ENCODE measurements at places on chromosomes 2 and 18.

- no peak for DNase-seq
Measured at GRCh38 chr2:29155578-29155977, 40.4 kb downstream of the CLIP4 start.

DNA sequence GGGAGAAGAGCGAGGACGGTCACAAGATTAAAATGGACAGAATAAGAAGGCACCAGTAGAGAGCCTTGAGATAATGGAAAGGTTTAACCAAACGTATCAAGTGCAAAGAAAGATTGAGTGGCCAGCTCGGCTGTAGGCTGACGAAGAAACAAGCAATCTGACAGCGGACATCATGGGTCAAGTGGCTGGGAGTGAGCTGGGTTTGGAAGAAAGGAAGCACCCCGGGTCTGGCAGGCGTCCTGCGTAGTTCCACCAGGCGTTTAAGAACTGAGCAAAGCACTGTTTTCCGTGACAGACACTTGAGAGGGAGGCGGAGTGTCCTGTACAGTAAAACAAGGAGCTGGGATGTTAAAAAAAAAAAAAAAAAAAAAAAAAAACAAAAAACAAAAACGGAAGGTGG lies 27.1 kb downstream of the DAPL1 start:
- no peak for DNase-seq

DNA sequence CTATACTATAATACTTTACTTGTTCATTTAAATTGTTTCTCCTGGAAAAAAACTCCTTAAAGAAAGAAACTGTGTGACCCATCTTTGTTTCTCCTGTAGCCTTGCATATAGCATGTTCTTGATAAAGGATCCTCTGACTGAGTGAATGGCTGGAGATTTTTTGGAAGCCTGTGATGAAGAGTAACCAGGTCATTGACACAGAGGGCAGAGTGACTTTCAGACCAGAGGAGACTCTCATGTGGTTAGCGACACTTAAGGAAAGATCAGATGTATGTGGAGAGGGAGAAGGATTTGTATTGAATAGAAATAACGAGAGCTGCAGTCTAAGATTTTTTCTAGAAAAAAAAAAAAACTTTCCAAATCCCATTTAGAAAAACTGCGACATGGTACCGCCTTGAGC lies 85.5 kb downstream of the TRIM43 start:
- no peak for DNase-seq

DNA sequence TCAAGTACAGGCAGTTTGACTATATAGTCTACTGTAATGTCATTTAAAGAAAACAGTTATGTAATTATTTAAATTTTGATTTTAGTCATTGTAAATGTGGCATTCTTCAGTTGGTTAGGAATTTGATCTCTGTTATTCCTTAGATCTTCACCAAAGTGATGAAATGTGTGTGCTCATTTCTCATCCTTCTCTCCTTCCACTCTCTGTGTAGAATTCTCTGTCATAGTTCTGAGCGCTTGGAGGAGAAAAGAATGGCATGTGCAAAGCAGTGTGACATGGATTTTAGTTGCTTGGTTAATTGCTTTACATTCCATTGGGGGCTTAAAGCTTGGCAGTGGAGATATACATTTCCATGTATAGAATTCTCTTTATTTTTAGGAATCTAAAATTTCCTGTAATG lies 14.8 kb downstream of the PIK3C3 start:
- no peak for DNase-seq

GRCh38 chr2:219510512-219511135 lies 3.7 kb upstream of the ASIC4 start:
- DNase-seq, result no peak

DNA sequence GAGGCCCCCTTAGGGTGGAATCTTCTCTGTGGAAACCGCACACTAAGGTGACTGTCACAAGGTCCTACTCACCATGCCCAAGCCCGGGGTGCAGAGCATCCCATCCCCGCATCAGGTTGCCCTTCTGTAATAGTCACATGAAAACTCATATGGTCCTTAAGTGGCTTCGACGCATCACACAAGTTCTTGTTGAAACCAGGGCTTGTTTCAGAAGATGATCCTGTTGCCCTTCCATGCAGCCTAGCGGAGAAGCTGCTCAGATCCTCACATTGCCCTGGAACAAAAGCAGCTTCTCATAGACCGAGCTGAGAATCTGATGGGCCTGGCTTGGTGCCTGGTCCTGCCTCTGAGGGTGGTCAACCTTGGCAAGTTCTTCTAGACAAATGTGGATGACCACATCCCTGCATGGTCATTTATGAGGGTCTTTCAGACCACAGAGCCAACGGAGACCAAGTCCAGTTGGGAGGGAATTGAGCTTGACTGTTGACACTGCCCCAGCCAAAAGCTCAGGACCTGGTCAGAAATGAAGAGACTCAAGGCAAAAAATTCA lies 54.1 kb downstream of the PDCL3 start:
- DNase-seq, result no peak

GRCh38 chr2:212360068-212360460 lies 178.5 kb downstream of the ERBB4 start:
- DNase-seq, result no peak

DNA sequence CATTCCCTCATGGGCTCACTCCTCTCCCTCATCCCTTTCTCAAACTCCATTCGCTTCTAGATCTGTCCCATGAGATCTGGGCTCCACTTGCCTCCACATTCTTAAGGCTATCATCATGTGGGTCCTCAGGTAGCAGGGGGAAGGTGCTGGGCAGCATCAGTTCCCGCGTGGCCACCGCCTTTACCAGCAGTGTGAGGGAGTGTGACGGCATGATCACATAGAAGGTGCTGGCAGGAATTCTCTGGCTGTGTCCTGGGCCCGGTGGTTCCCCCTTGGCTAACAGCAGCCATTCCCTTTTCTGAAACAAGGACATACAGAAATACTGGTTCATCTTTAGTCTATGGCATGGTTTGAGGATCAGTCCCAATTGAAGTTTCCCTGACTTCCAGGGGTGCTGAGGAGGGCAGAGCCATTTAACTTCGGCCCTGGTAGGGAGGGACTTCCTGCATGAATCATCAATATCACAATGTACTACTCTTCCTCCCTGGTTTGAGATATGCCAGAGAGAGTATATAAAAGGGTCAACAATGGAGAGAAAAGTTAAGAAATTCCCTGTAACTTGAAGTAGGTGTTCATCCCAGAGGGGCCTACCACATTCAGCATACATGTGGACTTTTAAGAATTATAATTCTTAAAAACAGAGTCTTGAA lies 7.7 kb downstream of the DOK1 start:
- DNase-seq, result no peak

GRCh38 chr2:177044671-177045070 lies 167.9 kb upstream of the HNRNPA3 start:
- no peak for DNase-seq

DNA sequence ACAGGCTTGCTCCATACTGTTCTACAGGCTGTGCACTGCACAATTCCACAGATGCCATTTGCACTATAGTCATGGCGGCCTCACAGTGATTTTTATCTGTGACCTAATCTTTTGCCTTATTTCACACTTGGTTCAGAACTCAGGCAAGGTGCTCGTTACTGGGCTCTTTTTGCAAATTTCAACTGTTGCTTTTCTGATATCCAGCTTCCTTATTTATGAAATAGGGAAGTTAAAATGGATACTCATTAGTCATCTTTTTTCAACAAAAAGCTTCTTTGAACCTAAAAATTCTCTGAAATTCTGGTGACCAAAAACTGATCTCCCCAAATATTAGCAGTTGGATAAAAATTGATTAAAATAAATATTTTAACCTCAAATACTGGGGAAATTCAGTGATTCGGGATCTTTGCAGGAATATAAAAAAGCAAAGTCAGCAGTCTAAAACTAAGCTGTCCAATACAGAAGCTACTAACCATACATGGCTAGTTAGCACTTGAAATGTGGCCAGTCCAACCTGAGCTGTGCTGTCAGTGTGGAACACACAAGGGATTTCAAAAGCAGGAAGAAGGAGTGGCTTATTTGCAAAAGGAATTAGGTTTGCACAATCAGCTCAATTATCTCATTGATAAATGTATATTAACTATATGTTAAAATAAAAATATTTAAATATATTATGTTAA lies 134.4 kb downstream of the COL4A4 start:
- DNase-seq, result no peak

- no peak for DNase-seq
Measured at GRCh38 chr2:231715988-231716616, 7.8 kb downstream of the PTMA start.

All from tibial artery (tissue), 4 donors.